ENCODE measurements at places on chromosomes 1 and 21.

DNA sequence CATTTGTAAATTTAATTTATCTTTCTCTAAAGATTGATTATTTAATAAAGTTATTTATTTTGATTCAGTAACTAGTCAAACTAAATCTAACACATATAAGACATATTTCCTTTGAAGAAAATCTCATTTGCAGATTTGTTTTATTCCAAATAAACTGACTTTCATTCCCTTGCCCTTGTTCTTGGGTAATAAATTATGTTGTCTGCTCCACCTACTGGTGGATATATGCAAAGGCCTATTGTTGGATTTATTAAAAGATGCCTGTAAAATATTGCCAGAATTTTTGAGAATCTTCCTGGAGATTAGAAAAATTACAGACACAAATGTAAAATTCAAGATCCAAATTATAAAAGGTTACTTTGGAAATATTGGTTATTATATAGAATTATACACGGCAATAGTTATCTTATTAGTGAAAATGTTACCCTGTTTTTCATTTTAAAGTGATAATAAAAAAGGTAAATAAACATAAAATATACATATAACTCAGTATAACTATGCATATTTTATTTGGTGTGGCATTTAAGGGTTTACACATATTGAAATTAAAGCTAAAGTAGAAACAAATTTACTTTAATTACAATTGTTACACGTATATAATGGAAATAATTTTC is 116.1 kb downstream of the SPATA17 start:
- DNase-seq = no peak

- no peak for DNase-seq
These were observed 282.9 kb downstream of the PTPRU start for GRCh38 chr1:29519108-29519787.

DNA sequence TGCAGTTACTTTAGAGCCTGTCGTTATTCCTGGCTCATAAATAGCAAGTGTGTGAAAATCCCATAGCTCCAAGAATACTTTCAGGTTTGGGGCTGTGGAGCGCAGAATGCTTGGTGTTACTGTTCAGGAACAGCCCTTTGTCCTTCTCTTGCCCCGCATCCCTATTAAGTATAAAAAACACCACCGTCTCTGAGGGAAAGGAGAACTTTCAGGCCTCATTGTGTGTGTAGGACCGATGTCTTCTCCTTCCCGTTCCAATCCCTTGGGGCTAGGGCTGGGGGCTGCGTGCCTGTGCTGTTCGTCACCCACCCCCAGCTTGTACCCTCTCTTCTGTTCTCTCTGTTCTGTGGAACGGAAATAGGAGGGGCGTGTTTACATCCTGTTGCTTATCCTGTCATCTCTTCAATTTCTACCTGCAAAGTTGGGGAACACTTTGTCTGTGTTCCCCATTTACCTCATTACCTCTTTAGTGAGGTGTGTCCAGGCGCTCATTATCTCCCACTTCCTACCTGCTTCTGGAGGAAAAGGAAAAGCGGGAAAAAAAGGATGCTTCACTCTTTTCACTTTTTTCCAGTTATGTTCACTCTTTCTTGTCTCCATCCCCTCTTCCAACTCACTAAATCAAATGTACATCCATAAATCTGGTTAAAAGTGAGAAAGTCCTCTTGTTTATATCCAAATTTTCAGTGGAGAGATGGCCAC is 788 bp upstream of the TXNIP start:
- no peak for DNase-seq

DNA sequence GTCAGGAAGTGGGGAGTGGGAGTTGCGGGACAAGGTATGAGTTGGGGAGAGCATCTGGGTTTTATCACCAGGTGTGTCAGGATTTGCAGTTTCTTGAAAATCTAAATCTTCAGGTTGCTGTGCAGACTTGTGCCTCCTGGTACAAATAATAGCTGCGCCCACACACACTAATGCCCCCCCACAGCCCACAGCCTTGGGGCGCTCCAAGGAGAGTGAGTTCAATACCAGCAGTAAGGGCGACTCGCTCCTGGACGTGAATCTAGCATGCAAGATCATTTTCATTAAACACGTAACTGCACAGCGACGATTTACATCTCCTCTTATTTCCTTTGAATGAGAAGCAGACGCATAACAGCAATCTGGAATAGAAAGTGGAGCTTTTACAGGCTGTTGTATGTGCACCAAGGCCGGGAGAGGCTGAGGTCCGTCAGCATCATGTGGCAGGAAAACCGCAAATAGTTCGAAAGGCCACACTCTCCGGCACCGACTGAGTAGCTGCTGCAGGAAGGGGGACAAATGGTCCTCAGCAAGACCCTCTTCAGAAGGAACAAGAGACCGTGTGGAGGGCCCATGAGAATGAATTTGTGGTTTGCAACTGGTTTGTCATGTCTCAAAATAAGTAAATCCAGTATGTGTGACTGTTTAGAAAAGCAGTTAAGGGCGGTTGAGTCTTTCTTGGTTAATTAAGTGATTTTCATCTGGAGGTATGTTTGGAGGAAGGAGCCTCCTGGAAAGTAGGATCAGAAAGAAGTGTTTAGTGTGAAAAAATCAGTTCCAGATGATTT is 439.5 kb downstream of the SMYD3 start:
- DNase-seq = no peak

DNA sequence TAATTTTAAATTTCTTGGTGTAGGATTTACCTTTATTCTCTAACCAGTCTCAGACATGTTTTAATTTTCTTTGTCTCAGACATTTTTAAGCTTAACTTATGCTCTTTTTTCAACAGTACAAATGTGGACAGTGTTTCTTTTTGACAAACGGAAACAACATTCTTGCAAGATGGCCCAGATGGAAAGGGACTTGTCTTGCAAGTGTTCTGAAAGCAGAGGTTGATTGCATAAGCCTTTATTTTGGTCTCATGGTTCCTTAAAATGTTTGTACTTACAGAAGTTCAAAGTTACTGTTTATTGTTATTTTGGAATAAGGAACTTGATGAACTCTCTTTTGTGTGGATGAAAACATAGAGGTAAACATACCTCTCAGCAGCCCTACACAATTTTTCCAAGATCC is 22.9 kb downstream of the SMAP2 start:
- no peak for DNase-seq

DNA sequence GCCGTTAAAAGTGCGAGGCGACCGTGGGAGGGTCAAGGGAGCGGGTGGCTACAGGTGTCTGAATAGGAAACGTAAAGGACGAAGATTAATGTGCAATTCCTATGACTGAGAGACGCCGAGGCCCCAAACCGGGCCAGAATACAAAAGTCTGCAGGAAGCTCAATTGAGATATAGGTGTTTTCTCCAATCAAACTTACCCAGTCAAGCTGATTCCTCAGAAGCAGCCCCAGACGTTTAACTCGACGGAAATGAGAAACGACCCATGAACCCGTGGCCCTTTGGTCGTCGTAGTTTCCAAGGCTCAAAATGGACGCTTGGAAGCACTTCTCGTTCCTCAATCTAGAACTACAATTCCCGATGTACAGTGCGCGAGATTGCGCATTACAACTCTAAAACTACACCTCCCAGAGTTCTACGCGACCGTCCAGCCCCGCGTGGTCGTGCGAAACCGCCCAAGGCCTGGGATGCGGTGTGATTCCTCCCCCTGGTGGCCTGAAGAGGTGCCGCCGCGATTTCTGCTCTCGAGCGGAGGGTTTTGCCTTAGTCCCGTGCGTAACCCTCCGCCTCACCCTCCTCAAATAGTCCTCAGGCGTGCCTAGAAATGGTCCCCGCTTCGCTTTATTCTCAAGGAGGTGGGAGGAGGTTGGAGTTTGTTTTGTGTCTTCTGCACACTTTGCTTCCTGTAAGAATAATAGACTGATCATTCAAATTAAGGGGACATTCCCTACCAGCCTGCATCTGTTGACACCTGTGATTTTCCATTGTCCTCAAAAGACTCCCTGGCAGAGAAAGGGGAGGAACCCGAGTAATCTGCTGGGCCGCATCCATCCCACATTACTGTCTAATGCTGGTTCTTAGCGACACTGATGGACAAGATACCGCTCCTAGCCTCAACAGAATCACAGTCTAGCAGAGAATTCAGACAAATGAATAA is at the start of gene PAFAH2:
Gene PAFAH2 (minus strand): TSS at position 236 of the 934 bp plus-strand sequence. CDS start 7,247 bp downstream, outside the sequence.
- peak; percentile 97 for DNase-seq

- no peak for DNase-seq
These were observed 490 bp upstream of the CZIB start for GRCh38 chr1:53220962-53221286.

DNA sequence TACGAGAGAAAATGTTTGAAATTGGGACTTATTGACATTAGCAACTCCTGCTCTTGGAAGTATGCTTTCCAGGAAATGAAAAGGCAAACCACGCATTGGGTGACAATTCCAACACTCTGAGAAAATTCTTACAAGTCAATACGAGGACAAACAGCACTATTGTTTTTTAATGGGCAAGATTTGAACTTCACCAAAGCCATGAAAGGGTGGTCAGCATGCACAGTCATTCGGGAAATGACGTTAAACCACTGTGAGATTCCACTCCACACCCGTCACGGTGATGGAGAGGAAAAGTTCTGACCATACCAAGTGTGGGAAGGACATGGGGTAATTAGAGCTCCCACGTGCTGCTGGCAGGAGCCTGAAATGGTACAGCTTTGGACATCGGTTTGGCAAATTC is 12.2 kb upstream of the PRXL2B start:
- no peak for DNase-seq

DNA sequence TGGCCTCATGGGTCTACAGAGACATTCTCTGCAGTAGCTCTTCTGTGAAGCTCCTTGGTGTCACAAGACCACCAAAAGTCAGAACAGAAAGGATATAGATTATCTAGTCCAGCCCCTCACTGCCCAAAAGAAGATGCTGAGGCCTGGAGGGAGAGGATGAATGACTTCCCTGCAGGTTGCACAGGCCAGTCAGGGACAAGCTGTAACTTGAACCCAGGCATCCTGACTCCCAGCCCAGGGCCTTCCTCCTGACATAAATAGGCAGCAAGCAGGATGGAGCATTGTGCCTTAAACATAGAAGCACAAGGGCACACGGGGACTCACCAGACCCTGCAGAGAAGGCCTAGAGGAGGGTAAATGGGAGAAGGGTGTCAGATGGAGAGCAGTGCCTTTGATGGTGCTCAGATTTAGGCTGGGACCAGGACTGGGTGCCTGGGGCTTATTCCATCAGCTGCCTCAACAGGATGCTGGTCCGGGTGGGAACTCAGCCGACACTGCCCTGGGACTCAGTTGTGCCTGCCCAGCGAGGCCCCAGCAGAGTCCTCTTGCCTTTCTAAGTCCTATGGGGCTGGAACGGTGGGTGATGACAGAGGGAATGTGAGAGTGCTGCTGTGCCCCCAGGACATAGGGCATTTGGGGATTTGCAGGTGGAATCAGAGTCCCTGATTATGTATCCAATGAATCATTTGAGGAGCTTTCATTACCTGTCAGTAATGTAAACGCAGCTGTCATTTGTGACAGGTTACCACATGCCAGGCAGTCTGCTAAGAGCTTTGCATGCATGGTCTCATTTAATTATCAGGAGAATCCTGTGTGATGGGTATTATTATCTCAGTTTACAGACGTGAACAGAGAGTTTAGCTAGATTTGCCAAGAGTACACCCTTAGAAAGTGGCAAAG is 13.2 kb downstream of the S100A7A start:
- DNase-seq = no peak

- DNase-seq = no peak
These were observed 1205.3 kb upstream of the ADGRL4 start for GRCh38 chr1:80211691-80212380.

- DNase-seq = no peak
These were observed 2.4 kb downstream of the NHLH2 start for GRCh38 chr1:115838431-115839028.

- DNase-seq = no peak
These were observed 571 bp downstream of the MARCKSL1 start for GRCh38 chr1:32335535-32335789.

GRCh38 chr21:16438761-16439160 is 709.0 kb downstream of the USP25 start:
- DNase-seq = no peak

DNA sequence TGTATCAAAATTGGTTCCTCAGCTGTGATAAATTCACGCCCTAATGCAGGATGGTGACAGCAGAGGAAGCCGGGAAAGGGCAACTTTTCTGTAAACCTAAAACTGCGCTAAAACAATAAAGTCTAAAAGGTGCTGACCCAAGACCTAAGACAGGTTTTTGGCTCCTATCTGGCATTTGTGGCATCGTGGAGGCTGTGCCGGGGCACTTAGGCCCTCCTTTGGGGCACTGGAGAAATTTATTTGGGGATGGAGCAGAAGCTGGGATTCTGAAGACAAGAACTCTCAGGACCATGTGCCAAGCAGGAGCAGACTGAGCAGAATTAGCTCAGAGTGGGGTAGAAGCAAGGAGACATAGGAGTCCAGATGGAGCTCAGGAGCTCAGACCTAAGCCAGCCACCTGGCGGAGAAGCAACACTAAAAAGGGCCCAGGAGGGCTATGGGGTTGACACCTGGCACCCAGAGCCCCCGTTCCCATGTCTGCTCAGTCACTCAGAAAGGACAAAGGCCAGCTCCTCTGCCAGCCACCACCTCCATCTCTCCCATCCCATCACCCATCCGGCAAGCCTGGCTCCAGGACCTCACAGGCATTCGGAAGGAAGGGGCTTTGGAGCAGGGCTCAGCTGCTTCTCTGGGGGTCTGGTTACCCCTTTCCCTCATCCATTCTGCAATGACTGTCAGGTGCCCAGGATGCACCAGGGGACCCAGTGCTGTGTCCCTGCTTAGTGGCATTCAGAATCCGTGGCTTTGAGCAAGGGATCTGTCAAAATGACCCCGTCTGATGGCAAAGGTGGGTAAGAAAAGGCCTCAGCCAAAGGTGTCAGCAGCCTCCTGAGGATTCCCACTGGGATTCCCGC is 347.7 kb downstream of the NPHP4 start:
- DNase-seq = no peak

DNA sequence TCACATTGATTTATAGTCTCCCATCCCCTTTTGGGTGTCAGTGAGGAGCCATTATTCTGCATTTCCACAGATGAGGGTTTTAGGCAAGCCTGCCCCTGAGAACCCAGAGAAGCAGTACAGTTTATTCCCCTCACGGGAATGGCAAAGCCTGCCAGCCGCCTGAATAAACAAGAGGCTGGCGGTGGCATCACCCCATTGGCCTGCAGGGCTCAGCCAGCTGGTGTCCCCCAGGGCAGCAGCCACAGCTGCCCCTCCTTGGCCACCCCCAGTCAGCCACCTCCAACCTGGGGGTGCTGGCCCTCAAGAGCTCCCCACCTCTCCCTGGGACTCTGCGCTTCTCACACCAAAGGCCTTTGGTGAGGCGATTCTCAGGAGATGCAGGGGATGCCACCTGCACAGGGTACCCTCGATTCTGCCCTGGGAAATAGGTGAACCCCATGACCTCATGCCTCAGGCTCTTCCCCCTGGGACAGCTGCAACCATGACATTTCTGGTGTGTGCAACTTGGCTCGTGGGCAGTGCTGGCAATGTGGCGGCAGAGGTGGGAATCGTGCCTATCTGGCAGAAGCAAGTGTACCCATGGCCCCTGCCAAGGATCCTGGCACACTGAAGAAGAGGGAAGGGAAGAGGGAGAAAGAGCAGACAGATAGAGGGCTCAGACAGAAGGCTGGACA is 14.0 kb downstream of the OLFML2B start:
- no peak for DNase-seq

Measured in stimulated activated CD4-positive, alpha-beta T cell treated with anti-CD3 and anti-CD28 coated beads, Interleukin-12 subunit alpha, Interleukin-12 subunit beta, amount 100 ng/mL, for 48 hours (primary cell).